Activated CD4-positive, alpha-beta T cell treated with anti-CD3 and anti-CD28 coated beads, Interleukin-2, amount 50 U/mL, for 24 hours (primary cell): ENCODE measurements at places on chromosomes 13 and 19.

DNA sequence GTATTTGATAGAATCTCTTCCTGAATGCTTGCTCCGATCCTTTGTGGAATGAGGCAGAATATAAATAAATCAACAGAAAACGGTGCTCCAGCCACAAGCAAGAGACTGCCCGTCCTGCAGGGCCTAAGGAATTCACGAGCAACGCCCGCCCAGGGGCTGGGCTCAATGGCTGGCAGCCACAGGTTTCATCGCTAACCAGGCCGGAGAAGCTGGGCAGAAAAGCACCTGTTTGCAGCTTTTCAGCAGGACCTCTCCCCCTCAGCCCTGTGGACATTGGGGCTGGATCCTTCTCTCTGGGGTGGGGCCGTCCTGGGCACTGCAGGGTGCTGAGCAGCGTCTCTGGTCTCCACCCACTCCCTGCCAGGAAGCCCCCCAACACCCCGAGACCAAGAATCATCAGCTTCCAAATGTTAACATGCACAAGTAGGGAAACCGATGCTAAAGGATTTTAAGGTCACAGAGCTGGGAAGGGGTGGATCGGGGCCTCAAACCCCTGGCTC lies 102.5 kb downstream of the GADD45B start:
- no peak for DNase-seq

DNA sequence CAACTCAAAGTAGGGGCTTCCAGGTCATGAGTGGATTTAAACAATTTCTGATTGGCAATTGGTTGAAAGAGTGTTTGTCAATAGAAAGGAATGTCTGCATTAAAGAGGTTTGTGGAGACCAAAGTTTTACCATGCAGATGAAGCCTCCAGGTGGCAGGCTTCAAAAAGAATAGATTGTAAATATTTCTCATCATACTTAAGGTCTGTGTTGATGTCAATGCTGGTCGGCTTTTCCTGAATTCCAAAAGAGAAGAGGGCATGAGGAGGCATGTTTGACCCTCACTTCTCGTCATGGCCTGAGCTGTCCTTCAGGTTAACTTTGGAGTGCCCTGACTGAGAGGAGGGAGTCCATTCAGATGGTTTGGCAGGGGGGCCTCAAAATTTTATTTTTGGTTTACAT lies 125.4 kb upstream of the RFC3 start:
- DNase-seq = no peak

- no peak for DNase-seq
These were observed 89.9 kb downstream of the CDK8 start for GRCh38 chr13:26343816-26344215.

DNA sequence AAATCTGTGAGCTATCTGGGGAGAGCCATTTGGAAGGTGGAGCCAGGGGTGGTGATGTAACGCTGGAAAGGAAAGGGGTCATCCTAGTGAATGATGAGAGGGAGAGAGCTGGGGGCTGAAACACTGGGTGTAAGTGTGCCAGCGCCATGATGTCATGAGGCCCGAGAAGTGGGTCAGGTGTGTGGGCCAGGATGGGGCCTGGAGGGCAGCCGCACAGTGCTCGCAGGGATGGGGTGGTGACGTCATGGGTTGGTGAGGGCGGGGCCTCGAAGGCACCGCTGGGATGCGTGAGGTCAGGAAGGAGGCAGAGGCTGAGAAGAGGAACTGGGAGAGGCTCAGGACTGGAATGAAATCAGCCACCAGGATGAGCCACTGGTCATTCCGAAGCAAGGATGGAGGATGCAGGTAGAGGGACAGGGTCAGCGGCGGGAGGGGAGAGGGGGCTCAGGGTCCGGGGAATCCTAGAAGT lies 4.4 kb downstream of the CCDC61 start:
- no peak for DNase-seq

- no peak for DNase-seq
These were observed 38.7 kb downstream of the NFIX start for GRCh38 chr19:13033819-13034611.

DNA sequence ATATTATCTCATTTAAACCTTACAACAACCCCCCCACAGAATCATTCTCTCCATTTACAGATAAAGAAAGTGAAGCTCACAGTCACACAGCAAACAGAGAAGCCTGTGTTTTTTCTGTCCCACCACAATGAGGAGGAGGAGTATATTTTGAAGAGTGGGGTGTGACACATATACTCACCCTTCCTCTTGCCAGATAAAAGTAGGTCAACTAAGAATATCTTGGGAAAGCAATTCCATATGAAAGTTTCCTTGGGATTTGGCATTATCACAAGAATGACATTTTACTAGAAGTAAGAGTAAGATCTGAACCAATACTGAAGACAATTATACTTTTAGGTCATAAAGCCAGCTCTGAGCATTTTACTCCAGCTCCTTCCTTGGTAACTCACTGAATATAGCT lies 287.5 kb upstream of the HTR2A start:
- no peak for DNase-seq

DNA sequence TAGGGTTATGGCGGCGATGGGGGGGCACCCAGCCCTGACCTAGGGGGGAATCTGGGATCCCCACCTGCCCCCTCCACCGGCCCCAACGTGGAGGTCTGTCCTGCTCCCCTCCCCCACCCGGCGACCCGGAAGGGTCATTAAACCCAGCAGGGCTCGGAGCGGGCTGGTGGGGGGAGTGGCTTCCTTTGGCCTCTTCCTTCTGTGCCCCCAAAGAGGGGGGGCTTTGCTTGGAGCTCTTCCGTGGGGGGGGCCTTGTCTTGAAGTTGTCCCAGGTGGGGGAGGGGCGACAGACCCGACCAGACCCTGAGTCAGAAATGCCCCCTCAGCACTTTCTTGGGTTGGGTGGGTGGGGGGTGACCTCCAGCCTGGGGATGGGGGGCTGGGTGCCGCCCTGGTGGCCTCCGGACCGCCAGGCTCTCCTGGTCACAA lies 1.5 kb downstream of the ARID3A start:
- DNase-seq = no peak

DNA sequence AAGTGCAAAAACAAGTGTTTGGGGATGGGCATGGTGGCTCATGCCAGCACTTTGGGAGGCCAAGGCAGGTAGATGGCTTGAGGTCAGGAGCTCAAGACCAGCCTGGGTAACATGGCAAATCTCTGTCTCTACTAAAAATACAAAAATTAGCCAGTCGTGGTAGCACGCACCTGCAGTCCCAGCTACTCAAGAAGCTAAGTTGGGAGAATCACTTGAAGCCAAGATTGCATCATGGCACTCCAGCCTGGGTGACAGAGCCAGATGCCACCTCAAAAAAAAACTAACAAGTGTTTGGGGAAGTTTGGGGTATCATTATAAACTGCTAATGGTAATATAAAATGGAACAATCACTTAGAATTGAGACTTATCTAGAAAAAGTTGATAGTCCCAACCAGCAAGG lies 24.6 kb downstream of the XPO4 start:
- no peak for DNase-seq

DNA sequence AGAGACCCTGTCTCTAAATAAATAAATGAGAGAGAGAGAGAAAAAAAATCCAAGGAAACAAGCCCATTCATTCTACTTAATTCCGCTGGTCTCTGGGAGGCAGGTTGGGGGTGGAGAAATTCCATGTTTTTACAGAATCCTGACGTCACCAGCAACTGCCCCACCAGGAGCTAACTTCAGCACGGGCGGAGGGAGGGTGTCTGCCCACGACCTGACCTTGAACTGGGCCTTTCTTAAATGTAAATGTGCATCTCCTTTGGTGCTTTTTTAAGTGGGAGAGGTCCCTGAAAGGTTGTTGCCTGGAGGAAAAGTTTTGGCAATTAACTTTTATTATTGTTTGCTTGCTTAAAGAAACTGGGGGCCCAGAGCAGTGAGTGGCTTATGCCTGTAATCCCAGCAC lies 15.5 kb downstream of the KLF2 start:
- no peak for DNase-seq

GRCh38 chr19:6424195-6424938 lies at the start of gene KHSRP:
TSS of gene KHSRP (minus strand) at chr19:6424811. CDS start at chr19:6424701, 110 bp downstream.
- no peak for DNase-seq

GRCh38 chr19:23999821-24000610 lies 85.3 kb downstream of the ZNF726 start:
- DNase-seq = no peak

DNA sequence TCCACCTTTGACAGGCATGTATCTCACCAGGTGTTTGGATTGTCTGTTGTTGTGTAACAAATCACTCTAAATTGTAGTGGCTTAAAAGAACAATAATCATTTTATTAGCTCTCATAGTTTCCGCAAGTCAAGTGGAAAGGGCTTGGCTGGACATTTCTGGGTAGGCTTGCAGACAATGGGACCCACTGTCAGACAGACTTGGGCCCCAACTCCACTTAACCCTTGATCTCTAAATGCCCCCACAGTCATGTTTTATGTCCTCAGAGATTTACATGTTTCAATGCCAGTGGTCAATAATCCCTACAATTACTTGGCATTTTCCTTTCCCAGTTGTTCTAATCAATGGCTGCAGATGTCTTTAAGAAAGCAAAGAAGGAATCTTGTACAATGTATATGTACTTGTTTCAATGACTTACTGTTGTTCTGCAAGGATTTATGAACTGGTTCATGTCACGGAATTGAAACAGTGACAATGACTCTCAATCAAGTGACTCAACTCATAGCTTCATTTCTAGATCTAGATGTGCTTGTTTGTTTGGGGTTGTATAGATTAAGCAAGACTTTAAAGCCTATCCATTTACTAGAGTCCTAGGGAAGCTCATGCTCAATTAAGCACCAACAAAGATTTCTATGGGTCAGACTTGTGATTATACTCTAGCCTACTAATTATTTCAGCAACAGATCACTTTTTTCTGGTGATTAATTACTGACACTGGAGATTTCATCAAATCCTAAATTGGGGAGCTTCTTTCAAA lies 510.1 kb upstream of the NBEA start:
- DNase-seq = no peak

GRCh38 chr19:1000591-1001537 lies 645 bp downstream of the GRIN3B start:
- DNase-seq = no peak

- DNase-seq = no peak
These were observed 13.2 kb downstream of the EHD2 start for GRCh38 chr19:47726467-47726866.

DNA sequence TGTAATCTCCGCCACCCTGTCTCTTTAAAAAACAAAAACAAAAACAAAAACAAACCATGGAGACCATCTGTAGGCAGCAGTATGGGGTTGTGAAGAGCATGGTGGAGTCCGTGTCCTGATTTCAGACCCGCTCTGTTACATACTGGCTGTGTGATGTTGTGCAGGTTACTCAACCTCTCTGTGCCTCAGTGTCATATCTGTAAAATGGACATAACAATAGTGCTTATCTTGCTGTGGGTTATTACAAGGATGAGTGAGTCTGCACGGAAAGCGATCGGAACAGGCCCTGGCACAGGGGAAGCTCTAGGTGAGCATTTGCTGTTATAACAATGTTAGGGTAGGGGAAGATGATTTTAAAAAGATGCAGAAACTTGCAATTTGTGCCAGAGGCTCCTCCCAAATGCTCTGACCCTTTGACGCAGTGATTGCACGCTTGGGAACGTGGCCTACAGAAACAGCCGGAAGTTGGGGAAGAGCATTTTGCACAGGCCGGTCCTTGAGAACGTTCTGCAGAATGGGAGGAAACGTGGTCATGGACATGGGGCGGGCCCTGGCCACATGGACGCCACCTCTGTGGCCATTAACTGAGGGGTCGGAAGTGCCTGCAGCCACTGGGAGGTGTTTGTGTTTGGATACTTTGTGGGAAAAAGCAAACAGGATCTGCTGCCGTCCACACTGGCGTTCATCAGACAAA lies 15.7 kb upstream of the SELENOW start:
- DNase-seq = no peak
